GM23338 (cell line): ENCODE measurements at places on chromosomes 11 and 22.

- no peak for DNase-seq
Observed at GRCh38 chr22:46972901-46973831, 210.7 kb downstream of the TBC1D22A start.

DNA sequence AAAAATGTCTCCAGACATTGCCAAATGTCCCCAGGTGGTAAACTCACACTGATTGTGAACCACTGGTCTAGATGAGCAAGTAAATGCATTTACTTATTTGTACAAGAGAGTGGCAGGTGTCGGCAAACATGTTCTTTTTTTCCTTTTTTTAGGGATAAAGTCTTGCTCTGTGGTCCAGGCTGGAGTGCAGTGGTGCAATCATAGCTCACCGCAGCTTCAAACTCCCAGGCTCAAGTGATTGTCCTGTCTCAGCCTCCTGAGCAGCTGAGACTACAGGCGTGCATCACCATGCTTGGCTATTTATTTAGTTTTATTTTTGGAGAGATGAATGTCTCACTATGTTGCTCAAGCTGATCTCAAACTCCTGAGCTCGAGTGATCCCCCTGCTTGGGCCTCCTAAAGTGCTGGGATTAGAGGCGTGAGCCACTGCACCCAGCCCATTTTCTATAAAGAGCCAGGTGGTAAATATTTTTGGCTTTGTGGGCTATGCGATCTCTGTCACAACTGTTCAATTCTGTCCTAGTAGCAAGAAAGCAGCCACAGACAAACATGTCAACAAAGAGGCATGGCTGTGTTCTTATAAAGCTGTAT, 1.4 kb downstream of the VPREB1 start:
- no peak for DNase-seq

DNA sequence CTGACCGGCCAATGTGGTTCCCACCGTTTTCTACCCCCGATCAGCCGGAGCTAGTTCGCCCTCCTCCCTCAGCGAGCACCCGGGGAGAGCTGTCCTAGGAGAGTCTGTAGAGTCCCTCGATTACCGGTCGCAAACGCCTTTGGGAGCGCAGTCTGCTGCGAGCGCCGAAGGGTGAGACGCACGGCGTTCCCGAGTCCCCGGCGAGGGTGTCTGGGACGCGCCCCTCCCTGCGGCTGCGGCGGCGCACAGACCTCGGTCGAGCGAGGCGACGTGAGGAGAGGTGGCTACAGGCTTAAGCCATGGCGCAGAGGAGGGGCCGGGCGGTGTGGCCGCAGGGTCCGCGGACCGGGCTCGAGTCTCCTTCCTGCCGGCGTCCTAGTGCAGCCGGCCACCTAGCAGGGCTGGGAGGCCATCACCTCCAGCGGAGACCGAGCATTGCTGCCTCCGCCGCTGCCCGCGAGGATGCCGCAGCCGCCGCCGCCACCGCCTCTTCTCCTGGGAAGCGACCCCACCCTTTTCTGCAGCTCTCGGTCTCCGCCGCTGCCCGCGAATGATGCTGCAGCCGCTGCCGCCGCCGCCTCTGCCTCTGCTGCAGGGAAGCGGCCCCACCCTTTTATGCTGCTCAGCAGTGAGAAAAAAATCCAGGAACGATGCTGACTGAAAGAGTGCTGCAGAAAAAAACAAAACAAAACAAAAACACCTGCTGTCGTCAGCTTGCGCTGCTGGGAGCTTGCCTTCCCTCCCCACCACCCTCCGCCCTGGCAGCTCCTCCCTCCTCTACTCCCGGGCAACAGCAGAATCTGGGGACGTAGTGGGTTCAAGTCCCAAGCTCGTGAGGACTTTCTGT, at the start of gene MAP6:
MAP6 (minus strand) TSS at position 588 of the 847 bp plus-strand sequence. CDS start 669 bp downstream, outside the sequence.
- peak; percentile 73 for DNase-seq

GRCh38 chr22:33811686-33812085, 108.6 kb downstream of the LARGE1 start:
- DNase-seq: peak; percentile 24

DNA sequence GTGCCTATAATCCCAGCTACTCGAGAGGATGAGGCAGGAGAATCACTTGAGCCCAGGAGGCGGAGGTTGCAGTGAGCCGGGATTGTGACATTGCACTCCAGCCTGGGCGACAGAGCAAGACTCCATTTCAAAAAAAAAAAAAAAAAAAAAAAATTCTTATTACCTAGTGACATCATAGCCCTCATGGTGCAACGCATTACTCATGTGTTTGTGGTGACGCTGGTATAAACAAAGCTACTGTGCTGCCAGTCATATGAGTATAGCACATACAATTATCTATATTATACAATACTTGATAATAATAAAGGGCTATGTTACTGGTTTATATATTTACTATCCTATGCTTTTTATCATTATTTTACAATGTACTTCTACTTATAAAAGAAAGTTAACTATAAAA, 41.2 kb downstream of the OR2AT4 start:
- no peak for DNase-seq

- DNase-seq: no peak
Observed at GRCh38 chr11:64094463-64095260, 58.9 kb downstream of the FLRT1 start.

DNA sequence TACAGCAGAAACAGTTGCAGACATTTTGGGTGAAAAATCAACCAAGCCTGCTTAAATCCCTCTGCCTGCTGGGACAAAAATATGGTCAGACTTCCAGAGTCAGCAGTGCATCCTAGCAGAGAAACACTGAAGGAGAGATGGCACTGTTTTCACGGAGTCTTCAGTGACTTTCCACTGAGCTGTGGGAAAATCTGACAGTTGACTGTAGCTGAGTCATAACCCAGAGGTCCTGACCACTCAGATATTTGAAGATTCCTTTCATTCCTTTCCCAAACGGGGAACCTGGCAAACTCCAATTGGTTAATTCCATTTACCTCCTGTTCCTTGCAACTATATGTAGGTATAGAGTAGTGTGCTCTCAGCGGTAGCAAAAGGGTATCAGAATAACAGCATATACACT, 20.9 kb upstream of the UPB1 start:
- no peak for DNase-seq

DNA sequence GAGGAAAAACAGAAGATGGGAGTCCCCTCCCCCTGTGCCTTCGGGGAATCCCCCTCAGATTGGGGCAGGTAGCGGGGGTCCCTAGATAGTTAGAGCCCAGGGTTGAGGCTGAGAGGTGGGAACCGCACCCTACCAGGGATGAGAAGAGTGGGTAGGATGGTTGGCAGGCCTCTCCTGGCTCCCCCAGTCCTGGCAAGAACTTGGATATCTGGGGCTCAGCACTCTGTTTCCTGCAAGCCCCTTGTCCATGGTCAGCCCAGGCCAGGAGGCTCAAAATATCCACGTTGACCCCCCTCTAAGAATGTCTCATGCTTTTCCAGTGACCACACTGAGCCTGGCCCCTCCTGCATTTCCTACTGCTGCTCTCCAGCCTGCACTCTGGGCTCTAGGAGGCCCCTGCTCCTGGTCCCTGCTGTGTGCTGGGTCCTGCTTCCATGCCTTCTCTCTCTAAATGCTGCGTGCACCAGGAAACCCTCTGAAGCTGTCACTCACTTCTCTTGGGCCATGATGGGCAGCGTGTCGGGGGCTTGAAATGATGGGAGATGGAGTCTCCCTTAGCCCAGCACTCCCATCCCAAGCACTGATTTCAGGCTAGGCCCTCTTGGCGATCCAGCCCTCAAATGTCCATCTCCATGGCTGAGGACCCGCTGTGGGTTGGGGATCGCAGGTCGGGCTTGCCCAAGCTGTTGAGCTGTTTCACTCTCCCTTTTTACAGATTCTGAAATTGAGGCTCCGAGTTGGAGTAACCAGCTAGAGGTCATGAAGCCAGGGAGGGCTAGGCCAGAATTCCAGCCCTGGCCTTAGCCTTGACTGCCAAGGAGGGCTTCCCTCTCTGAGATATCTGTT, 2.0 kb downstream of the MAP3K11 start:
- no peak for DNase-seq

DNA sequence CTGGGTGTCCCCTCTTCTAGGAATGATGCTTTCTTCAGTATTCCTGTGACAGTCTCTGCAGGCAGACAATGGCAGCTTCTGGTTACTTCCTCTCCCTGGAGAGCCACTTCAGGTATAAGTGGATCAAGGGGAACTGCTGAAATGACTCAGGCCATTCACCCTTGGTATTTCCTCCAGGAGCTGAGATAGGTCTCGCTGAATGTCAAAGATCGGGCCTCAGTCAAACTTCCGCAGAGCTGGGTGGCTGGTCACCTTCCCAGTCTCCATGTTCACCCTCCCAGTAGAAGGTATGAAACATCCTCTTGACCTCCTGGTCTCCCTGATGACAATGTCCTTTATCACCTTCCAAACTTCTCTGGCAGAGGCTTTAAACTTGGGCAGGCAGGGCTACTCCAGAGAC, 1.8 kb upstream of the ANKK1 start:
- DNase-seq: no peak

GRCh38 chr11:63882555-63883242, 34.3 kb downstream of the RCOR2 start:
- DNase-seq: peak; percentile 93

- no peak for DNase-seq
Observed at GRCh38 chr22:36344106-36344827, 43.5 kb downstream of the MYH9 start.

GRCh38 chr22:36369922-36370791, 17.6 kb downstream of the MYH9 start:
- no peak for DNase-seq

- DNase-seq: no peak
Observed at GRCh38 chr22:47994045-47994444, 1231.6 kb downstream of the TBC1D22A start.

- no peak for DNase-seq
Observed at GRCh38 chr11:100923555-100923954, 206.1 kb downstream of the PGR start.

DNA sequence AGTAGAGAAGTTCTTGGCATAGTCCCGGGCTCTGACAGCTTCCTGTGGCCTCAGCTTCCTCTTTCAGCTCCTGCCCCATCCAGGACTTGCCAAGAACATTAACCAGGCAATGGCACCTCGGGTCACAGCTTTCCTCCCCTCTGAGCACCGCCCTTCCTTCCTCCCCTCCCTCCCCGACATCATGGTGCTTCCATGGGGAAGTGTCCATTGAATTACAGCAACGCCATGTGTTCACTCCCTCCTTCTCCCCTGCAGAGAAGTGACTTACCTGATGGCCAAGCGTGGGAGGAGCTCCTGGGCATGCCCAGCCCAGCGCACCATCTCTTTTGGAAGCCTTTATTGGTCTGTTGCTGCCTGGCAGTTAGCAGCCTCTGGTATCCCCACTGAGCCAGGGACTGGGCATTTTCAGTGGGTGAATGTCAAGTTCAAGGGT, 25.8 kb upstream of the DAGLA start:
- DNase-seq: no peak

- no peak for DNase-seq
Observed at GRCh38 chr11:103906291-103906867, 130.1 kb upstream of the DDI1 start.

- no peak for DNase-seq
Observed at GRCh38 chr11:125388611-125389010, 107.5 kb downstream of the FEZ1 start.

DNA sequence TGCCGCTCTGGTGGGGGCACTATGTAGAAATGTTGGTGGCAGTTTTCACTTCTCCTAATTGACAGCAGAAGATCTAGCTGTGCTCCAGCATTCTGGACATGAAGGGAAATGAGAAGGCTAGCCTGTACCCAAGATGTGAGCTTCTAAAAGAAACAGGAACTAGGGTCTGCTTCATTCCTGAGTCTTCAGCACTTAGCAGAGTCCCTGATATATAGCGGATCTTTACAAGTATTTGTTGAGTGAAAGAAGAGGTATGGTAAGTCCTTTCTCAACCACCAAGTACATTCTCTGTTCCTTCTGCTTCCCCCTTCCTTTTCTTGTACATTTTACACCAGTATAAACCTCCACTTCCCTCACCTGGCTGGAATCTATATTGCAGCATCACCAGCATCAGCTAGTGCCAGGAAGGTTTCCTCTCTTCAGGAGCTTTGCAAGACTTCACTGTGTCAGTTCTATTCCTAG, 408.3 kb upstream of the CADM1 start:
- peak; percentile 62 for DNase-seq

- no peak for DNase-seq
Observed at GRCh38 chr11:33651990-33652389, 48.6 kb downstream of the C11orf91 start.

DNA sequence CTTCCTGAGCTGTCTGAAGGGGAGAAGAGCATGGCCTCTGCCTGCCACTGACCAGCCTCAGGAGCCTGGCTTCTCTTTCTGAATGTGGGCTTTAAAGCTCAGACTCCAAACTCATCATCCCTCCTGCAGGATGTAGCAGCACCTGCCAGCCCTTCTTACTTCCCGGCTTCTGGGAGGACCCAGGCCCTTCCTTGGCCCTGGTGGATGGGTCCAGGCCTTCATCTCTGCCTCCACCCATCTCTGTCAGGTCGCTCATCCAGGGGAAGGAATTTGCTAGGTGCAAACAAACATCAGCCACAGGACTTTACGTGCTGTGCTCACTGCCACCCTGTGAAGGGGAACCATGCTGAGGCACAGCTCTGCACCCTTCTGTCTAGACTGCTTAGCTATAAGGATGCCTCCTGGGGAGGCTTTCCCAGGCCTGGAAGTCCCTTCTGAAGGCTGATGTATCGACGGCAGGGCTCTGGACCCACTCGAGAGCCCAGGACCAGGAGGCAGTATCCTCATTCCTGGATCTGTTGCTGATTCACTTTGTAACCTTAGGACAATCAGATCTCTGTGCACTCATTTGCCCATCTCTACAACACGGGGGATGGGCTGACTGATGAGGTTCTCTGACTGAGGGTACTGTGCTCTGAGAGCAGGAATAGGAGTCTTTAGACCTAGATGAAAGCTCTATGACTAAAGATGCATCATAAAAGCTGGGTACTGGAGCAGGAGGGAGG, 30.9 kb downstream of the USP35 start:
- no peak for DNase-seq

- DNase-seq: peak; percentile 40
Observed at GRCh38 chr11:79371152-79371551, 69.7 kb downstream of the TENM4 start.

DNA sequence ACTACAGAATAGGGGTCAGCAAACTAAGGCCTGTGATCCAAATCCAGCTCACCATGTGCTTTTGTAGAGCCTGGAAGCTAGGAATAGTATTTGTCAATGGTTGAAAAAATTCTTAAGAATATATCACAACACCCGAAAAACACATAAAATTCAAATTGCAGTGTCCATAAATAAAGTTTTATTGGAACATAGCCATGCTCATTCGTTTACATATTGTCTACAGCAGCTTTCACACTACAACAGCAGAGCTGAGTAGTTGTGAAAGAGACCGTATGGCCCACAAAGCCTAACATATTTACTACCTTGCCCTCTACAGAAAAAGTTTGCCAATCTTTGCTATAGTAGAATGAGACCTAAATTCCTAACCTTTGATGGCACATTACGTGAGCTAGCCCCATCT, 125.7 kb downstream of the CADM1 start:
- DNase-seq: no peak
